ENCODE measurements at places on chromosomes 2 and 18.

GRCh38 chr2:186443851-186444250 is 42.2 kb upstream of the ZC3H15 start:
- DNase-seq, result no peak

GRCh38 chr2:237806334-237806733 is 7.8 kb downstream of the RBM44 start:
- no peak for DNase-seq

DNA sequence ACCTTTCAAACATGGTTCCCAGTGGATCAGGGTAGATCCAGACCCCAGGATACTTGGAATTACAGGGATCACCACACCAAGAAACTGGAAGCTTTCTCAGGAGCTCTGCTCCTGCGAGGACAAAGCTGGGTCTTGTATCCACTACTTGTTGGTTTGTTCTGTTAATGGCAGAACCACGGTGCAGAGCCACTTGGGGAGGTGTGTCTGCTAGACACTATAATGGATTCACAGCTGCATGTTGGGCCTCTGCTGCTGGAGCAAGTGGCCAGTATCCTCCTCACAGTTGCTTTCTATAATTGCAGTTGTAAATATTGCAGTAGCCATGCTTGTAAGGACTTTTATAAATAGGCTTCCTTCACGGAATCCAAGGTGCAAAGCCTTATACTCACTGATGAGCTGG is 12.9 kb downstream of the FOSL2 start:
- DNase-seq, result no peak

GRCh38 chr2:98778741-98779483 is 48.0 kb upstream of the MGAT4A start:
- DNase-seq, result no peak

- DNase-seq, result no peak
These were observed 929.2 kb downstream of the SLC4A3 start for GRCh38 chr2:220556658-220557057.

DNA sequence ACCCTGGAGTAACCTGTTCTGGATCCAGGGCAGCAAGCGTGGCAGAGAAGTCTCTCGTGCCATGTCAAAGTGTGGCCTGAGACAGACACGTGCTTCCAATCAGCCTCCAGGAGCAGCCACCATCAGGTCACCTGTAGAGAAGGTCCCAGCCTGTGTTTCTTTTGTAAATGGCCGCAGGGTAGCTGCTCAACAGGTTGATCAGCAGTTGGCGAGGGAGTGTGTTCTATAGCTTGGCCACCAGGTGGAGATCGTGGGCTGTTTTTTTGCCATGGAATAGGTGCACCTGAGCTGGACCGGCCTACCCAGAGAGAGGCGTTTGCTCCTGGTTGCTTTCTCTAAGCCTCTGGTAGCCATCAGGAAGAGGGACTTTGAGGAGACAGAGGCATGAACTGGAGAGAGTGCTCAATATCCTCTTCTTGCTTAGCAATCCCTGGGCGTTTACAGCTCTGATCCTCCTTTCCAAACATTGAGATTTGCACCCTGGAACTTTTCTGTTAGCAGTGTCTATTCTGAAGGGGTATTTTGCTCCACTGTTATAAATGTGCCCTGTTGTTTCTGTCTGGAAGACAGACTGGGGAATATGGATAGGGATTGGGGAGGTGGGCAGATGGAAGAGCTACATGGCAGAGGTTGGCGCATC is 34.2 kb upstream of the EN1 start:
- DNase-seq, result peak; percentile 64

- no peak for DNase-seq
These were observed 82.2 kb upstream of the CDKL4 start for GRCh38 chr2:39325966-39326365.
